ENCODE measurements at places on chromosomes 16 and 17.

- DNase-seq = no peak
Observed at GRCh38 chr17:66492561-66493005, 190.2 kb downstream of the PRKCA start.

DNA sequence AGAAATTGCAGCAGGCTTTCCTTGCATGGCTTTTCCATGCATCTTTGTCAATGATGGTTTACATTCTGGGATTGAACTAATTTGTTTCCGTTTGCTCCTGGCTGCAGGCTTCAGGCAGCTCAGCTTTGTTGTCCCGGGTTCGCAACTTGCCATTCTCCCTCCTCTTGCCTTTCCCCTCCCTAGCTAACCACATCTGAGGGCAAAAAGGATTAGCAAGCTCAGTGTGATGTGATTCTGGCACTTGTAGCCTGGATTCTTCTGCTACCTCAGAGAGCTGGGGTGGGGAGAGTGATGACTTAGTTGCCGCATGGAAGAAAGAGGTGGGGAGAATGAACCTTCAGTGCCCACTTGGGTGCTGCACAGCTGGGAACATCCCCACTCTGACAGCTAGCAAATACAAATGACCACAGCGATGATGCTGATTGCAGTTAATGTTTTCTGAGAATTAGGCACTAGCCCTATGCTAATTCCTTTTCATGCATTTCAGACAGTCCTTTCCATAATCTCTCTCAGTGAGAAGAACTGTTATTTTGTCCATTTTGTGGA is 120.2 kb upstream of the SALL1 start:
- no peak for DNase-seq

DNA sequence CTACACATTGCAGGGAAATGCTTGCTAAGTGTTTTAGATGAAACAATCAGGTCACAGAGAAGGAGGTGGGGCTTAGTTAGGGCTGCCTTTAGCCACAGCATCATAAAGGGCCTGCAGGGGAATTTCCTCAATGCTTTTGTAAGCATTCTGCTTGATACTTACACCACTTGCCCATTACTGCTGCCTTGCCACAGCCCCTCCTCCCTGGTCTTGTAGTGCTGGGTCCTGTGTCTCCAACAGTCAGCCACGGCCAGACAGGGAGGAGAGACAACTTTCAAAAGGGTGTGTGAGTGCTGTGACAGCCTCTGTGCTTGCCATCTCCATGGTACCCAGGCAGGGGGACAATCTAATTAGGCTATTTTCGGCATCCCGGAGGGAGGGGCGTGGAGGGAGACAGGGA is 111.2 kb downstream of the SHISA9 start:
- DNase-seq = no peak

- DNase-seq = no peak
Observed at GRCh38 chr16:15573274-15573895, 69.6 kb downstream of the MARF1 start.

DNA sequence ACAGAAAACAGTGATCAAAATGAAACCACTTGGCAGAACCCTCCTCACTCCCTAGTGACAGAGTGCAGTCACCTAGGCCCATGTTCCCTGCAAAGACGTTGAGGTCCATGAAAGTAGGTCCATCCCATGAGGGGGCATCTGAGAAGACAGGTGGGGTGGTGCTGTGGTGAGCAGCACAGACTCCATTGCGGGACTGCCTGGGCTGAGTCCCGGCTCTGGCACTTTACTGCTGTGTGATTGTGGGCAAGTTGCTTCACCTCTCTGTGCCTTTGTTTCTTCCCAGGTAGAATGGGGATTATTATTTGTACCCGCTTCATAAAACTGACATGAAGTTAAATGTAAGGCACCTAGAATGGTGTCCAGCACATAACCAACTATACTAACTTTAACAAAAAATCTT is 23.5 kb upstream of the RHOT1 start:
- DNase-seq = no peak

DNA sequence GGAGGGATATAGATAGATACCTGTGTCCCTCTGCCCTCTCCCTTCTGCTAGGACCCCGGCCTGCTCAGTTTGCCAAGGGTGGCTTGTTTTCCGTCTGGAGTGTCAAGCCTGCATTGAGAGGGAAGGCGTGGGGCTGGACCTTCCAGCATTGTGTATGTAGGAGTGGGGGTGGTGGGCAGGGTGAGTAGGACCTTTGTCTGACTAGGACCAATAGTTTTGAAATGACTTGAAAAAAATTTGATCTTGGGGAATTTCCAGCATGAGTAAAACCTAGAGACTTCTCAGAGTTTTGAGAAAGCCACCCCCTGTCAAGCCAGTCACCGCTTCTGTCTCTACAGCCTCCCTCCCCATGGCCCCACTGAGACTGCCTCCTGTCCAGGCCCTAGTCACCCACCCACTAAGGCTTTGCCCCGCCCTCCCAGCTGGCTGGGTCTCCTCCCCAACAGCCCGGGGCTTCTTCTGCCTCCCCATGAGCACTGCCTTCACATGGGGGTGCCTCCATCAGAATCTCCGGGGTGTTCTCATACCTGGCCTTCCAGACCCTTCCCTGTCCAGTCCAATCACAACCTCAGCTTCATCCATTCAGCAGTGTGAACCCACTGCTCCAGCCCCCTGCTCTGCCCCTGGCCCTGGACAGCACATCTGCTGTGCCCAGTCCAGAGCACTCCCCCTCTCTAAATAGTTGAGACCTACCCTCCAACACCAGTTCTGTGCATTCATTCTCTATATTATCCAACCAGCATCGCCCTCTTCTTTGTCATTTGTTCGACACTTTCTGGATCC is 207.0 kb downstream of the MSI2 start:
- DNase-seq = no peak

DNA sequence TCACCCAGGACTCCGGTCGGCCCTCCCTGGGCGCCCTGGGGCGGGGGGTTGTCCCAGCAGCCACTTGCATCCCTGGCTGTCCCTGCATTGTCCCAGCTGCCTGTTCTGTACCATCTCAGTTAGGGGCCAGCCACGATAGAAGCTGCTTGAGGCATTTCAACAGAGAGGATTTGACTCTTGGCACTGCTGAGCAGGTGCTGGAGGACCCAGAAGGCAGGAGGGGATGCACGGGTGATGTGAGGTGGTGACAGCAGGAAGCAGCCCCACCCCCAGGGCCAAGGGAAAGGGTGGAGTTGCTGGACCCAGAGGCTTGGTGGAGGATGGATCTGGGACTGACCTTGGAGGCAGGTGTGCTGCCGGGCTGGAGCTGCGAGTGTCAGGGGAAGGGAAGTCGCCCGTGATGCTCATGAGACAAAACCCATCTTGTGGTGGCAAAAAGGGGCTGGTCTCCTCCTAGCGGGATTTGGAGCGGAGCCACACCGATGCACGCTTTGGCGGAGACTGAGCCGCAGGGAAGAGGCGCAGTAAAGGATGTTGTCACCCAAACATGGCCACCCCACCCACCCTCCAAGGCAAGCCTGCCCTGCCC is 188.0 kb upstream of the GSE1 start:
- DNase-seq = no peak

DNA sequence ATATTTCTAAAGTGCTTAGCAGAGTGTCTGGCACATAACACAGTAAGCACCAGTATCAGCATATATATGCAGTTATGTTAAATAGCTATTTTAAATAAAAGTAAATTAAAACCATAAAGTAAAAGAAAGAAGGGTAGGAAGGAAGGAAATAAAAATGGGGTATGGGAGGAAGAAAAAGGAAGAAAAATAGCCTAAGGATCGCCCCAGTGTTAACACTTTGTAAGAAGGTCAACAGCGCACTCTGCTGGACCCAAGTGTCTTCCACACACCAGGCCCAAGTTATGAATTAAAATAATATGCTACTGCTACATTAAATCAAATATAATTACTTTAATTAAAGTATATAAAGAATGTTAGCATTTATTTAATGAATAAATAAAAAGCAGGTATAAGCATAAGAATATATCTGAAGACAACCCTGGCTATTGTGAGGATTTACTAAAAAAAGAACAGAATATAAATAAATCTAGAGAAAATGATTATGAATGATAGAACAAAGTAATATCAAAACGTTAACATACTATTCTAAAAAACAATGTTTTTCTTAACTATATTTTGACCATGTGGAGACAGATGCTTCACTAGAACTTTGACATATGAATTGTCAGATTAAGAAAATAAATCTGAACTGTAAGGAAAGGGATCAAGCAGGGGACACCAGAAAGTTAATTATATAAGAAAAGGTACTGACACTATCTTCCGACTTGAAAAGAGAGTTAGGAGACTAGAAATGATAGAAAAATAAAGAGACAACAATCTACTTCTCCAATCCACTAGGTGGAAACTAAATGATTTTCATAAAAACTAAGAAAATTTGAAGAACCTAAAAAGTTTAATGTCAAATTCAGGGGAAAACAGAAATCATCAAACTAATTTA is 25.9 kb downstream of the BRIP1 start:
- DNase-seq = no peak

- no peak for DNase-seq
Observed at GRCh38 chr16:24978370-24978914, 36.7 kb downstream of the ARHGAP17 start.

DNA sequence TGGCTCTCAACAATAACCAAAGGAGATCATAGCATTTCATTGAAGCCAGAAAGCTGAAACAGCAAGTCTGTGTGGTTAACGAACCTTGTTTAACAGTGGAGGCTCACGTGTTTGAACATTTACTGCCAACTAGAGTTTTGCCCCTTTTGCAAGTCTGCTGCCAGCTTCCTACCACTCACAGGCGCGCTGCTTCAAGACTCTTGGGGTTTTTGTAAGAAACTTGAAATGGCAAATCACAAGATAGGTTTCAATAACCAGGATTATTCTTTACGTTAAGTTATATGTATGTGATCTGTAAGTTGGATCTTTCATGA is 1.2 kb downstream of the SNTB2 start:
- no peak for DNase-seq

- no peak for DNase-seq
Observed at GRCh38 chr17:61211236-61211635, 188.4 kb upstream of the TBX2 start.

DNA sequence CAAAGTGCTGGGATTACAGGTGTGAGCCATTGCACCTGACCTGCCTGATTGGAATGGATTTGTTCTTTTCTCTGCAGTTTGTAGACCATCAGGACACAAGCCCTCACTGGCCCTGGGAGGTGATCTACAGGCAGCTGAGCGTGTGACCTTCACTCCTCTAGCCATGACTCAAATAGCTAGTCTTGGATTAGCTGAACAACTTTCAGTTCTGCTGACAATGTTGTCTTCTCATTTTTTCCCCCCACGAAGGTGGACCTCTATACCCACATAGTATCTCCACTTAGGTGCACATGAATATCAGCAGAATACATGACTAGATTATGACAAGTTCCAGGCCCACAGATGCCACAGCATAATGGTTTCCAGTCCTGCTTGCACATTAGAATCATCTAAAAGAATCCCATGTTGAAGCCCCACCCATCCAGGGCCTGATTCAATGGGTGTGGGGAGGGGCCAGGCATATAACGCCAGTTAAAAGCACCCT is 36.8 kb downstream of the HS3ST3B1 start:
- DNase-seq = no peak

- DNase-seq = no peak
Observed at GRCh38 chr16:12406926-12407690, 396.6 kb downstream of the CPPED1 start.

- no peak for DNase-seq
Observed at GRCh38 chr16:9797306-9797705, 384.9 kb downstream of the GRIN2A start.

- no peak for DNase-seq
Observed at GRCh38 chr16:90081606-90081970, 4.5 kb upstream of the PRDM7 start.

GRCh38 chr16:21263640-21264570 is 14.2 kb downstream of the CRYM start:
- DNase-seq = no peak

GRCh38 chr16:54215471-54215870 is 71.1 kb downstream of the IRX3 start:
- no peak for DNase-seq

DNA sequence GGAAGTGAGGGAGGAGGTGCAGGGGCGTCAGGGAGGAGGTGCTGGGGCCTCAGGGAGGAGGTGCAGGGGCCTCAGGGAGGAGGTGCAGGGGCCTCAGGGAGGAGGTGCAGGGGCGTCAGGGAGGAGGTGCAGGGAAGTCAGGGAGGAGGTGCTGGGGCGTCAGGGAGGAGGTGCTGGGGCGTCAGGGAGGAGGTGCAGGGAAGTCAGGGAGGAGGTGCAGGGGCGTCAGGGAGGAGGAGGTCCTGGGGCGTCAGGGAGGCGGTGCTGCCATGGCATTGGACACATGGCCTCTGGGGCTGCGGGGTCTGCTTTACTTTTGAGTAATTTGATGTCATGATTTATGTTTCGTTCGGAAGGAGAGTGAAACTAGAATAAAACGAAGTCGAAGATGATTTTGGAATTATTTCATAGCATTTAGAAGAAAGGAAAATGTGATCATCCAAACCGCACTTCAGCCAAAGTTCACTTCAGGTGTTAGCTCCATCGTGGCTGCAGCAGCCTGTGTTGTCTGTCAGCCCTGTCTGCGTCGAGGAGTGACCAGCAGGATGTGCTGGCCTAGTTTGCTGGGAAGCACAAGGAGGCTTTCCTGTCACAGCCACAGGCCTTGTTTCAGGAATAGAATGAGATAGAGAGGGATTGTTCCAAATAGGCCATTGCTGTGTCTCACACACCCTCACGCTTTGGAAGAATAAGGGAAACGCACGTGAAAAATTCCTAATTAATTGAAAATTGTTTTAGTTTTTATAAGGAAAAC is 42.8 kb downstream of the RAB11FIP3 start:
- DNase-seq = no peak

- DNase-seq = no peak
Observed at GRCh38 chr17:29838961-29839360, 91.1 kb downstream of the SSH2 start.

DNA sequence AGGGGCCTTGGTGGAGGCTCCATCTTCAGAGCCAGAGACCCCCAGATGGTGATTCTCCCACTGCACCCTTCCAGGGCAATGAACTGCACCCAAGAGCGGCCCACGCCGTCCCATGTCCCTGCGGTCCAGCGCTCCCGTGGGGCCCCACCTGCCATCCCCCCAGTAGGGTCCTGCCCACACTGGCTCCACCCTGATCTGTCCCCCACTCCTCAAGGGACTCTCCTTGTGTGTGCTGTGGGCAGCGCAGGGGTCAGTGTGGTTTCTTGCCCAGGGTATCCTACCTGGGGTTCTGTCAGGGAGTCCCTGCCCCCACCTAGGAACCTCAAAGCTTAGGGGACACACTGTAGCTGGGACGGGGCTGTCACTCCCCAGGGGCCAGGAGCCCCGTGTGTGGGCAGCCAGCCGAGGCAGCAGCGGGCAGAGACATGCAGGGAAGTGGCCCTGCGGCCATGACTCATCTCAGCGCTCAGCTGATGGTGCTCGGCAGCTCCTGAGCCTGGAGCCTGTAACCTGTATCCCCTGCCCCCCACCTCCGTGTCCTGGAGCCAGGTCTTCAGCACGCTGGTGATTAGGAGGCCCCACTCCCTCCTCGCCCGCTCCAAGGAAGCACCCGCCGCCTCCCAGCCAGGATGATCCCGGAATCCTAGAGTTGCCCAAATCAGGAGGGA is 35.7 kb upstream of the SSTR5 start:
- DNase-seq = no peak

DNA sequence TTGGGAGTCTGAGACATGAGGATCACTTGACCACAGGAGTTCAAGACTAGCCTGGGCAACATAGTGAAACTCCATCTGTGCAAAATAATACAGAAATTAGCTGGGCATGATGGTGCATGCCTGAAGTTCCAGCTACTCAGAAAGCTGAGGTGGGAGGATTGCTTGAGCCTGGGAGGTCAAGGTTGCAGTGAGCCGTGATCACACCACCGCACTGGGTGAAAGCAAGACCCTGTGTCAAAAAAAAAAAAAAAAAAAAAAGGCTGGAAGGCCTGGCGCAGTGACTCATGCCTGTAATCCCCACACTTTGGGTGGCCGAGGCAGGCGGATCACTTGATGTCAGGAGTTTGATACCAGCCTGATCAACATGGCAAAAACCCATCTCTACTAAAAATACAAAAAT is 8.1 kb downstream of the UBN1 start:
- DNase-seq = no peak
